ENCODE measurements at places on chromosomes 16 and 17.

DNA sequence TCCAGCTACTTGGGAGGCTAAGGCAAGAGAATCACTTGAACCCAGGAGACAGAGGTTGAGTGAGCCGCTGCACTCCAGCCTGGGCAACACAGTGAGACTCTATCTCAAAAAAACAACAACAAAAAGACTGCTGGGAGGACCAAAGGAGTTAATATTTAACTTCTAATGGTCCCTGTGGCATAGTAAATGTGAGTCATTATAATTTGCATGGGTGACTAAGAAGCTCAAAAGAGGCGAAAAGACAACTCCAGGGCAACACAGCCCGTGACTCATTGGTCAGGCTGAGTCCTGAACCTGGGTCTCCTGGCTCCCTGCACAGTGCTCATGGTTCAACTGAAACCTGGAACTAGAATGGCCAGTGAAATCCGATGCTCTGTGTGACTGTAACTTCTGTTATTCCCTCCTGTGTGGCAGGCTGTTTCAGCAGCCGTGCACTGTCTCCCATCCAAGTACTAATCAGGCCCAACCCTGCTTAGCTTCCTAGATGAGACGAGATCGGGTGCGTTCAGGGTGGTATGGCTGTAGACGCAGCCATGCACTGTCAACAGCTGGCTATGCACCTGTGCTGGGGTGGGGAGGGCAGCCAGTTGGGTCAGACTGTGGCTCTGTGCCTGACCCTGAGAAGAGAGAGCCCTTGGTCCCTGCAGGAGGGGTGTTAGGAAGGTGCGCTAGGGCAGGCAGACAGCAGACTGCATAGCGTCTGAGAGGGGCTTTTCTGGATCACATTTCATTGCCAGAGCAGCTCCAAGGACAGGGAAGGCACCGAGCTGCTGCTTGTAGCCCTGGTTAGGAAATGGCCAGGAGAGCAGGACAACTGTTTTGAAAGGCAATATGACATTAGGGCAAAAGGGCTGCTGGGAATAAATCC lies 14.5 kb upstream of the GPRC5C start:
- DNase-seq, result no peak

DNA sequence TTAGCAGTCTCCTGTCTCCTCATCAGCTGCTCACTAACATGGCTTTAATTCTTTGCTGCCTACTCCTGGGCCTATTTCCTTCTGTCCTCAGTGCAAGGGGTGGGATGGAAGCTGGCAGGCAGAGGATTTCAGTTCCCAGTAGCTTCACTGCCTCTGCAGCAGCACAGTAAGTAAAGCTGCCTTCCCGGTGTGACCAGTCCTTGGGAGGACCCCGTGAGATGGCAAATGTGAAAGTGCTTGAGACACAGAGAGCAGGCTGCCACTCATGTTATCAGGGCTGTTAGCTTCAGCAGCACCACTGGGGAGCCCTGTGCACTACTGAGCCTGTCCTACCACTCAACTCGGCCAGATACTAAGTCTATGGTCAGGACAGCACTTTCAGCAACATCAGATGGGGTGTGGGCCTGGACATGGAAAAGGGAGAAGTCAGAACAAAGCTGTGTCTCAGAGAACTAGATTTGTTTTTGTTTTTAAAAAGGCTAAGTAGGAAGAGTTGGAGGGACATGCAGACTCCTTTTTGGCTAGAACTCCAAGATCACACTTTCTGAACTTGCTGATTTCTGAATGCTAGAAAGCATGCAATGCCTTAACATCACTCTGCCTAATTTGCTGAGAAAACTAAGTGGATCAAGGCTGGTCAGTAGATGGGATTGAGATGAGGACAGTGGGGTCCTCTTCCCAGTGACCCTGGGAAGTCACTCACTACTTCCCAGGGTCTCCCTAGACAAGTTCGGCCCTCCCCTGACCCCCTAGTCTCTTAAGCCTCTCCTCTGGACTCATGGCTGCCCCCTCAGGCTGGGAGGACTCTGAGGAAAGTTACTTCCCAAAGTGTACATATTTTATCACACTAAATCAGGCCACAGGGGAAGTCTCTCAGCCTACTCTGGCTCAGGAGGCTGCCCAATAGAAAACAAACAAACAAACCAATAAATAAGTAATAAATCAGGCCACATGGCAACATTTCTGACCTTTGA lies 1.1 kb downstream of the ACSF2 start:
- DNase-seq, result no peak

GRCh38 chr16:17347624-17348023 lies 123.1 kb downstream of the XYLT1 start:
- DNase-seq, result no peak

GRCh38 chr17:11889266-11889665 lies 108.0 kb downstream of the ZNF18 start:
- DNase-seq, result no peak

GRCh38 chr17:71821511-71821910 lies 299.3 kb upstream of the SOX9 start:
- no peak for DNase-seq

- peak; percentile 22 for DNase-seq
Observed at GRCh38 chr17:44400226-44400847, 10.9 kb upstream of the ITGA2B start.

DNA sequence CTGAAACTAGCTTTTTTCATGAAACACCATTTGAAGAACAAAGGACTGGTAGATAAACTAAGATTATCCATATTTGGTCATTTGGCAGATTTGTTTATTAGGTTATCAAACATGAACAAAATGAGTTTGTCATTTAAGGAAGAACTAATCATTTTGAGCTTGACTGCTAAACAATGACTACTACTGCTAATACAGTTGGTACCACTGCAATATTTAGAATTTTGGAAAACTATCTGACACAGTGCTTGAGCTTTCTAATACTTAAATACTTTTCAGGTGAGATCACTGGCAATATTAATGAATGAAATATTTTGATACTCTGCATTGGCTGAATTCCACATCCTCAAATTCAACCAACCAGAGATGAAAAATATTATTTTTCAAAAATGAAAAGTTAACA lies 47.2 kb downstream of the MED13 start:
- DNase-seq, result no peak

DNA sequence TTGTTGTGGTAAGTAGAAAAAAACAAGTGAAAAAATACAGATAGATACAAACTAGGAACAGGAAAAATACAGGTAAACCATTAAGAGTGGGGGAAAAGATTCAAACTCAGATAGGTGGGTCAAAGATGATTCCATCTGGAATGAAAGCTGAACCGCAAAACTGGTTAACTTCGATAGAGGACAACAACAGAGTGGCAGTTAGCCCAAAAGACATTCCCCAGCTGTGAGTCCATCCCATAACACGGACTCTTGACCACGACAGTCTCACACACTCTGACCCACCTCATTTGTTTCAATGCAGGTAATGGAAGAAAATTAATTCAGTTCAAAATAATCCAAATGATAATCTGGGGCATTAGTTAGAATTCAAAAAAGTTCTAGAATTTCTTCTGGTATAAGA lies 13.5 kb downstream of the ELAC2 start:
- DNase-seq, result no peak

DNA sequence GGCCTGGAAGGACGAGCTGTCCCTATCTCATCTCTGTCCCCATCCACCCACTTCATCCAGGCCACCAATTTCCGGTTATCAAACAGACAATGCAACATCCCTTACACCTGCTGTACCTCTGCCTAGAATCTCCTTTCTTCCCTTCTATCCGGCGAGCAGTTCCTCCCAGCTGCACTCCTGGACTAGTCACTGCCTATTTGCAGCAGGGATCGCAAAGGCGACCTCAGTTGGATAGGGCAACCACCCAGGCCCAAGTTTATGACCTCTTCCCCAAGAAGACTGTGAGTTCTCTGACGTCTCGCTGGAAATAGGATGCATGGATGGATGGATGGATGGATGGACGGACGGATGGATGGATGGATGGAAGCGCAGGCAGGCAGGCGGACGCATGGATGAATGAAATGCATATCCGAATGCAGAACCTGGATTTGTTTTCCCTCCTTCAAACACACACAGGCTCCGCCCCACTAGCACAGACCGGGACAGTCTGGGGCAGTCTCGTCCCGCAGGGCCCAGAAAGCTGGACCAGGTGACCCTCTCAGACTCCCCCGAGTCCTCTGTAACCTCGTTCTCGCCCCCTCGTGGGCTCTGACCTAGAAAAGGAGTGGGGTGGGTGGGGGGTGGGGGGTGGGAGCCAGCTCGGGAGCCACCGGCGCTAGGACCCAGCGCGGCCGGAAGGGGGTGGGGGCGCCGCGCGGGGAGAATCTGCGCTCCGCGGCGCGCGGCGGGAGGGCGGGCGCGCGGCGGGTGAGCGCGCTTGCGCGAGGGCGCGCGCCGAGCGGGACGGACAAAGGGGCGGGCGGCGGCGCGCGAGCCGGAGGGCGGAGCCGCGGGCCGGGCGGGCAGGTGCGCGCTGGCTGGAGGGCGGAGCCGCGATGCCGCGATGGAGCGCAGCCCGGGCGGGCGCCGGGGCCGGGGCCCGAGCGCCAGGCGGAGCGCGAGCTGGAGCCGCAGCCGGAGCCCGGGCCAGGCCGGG lies at the start of gene SBK1:
Gene SBK1 (plus strand): TSS at position 875 of the 976 bp plus-strand sequence. CDS start 24,867 bp downstream, outside the sequence.
- no peak for DNase-seq

DNA sequence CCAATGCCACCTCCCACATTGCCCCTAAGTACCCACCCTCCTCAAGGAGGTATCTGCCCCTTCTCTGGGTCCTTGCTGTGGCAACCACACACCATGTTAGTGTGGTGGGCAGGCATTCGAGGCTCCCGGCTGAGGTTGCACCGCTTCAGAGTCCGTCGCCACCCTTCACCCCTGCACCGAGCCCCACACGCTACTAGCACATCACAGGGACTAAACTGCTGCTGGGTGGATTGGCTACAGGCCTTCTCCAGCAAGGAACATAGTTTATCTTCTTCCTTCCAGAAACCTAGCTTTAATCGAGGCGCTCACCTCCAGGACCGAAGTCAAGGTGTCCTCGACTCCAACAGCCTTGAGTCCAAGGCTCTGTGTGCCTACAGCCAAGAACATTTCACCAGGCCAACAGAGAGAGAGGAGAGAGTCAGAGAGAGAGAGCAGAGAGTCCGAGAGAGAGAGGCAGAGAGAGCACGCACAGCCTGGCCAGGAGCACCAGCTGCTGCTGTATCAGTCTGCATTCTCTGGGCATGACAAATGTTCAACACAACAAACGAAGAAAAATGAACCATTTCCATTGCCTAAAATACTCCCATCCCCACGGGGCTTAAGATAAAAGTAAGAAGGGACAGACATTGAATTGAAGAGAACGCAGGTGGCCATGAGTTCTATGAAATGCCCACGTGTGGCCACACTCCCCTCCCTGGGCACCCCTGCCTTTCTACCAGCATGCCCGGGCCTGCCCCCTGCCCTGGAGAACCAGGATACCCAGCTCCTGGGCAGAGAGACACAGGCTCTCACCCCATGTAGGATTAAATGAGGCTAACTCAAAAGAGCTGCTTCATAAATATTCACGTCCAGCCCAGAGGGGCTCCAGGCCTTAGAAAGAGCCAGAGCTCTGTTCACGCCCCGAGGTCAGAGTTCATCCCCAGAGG lies 94.9 kb downstream of the RBFOX3 start:
- DNase-seq, result no peak

DNA sequence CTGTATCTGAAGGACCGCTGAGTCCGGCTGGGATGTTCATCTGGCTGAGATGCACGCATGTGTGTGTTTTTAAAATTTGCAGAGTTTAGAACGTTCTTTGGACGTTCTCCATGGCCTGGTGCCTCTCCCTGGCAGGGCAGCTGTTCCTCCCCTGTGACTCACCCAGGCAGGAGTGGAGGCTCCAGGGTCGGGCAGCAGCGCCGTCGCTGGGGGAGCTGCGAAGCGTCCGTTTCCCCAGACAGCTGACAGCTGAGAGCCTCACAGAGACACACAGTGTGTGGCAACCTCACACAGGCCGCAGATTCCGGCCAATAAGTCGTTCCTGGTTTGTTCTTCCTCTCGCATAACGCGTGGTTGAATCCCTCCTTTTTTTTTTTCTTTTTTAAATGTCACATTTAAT lies 80.6 kb downstream of the OR1D5 start:
- DNase-seq, result peak; percentile 76

GRCh38 chr17:41333098-41333497 lies 17.5 kb downstream of the KRT33A start:
- no peak for DNase-seq

DNA sequence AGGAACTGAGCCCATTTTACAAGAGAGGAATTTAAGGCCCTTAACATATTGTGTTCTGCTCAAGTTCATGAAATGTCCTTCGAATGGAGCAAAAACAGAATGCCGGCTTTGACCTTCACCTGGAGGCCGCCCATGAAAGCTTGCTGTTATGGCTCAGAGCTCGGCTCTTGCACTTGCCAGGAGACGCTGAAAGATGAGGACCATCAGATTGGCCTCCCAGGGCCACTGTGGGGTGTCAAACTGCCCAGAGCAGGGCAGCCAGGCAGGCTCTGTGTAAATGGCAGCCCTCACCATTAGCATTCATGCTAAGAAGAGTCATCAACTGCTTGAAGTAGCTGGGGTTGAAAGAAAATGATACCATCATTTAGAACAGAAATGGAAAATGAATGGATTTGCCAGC lies 39.3 kb downstream of the IL21R start:
- DNase-seq, result no peak

DNA sequence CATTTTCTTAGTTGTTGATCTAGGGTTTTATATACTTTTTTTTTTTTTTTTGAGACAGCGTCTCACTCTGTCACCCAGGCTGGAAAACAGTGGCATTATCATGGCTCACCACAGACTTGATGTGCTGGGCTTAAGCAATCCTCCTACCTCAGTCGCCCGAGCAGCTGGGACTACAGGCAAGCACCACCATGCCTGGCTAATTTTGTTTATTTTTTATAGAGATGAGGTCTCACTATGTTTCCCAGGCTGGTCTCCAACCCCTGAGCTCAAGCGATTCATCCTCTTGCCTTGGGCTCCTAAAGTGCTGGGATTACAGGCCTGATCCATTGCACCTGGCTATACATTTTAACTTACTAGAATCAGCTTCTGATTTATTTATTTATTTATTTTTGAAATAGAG lies 34.2 kb upstream of the ATP2A3 start:
- DNase-seq, result no peak

GRCh38 chr16:272633-273546 lies 2.9 kb downstream of the RGS11 start:
- no peak for DNase-seq

GRCh38 chr17:64337676-64338075 lies 53.0 kb downstream of the PECAM1 start:
- no peak for DNase-seq

DNA sequence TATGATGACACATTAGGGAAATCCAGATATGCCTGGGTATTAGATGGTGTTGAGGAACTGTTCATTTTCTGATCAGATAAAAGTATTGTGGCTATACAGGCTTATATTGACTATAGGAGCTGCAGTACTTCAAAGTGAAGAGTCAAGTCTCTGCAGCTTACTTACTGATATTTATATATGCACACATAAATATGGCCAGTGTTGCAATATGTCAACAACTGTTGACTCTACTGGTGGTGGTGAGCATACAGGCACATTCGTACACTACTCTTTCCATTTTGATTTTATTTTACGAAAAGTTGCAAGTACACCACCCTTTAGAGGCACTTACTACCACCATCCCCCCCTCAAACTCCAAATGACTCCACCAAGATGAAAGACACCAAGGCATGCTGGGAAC lies 2.5 kb downstream of the CIAO2B start:
- no peak for DNase-seq

GRCh38 chr16:67144943-67145342 lies 5.9 kb downstream of the B3GNT9 start:
- DNase-seq, result no peak

- DNase-seq, result no peak
Observed at GRCh38 chr16:56842133-56842532, 22.9 kb upstream of the SLC12A3 start.

- DNase-seq, result no peak
Observed at GRCh38 chr16:47366228-47366627, 94.6 kb downstream of the ITFG1 start.
